ENCODE measurements at places on chromosomes 11 and 22.

- DNase-seq, result no peak
Measured at GRCh38 chr11:108534274-108534882, 36.2 kb upstream of the POGLUT3 start.

- peak; percentile 52 for DNase-seq
Measured at GRCh38 chr11:107857550-107858216, 904 bp downstream of the SLC35F2 start.

DNA sequence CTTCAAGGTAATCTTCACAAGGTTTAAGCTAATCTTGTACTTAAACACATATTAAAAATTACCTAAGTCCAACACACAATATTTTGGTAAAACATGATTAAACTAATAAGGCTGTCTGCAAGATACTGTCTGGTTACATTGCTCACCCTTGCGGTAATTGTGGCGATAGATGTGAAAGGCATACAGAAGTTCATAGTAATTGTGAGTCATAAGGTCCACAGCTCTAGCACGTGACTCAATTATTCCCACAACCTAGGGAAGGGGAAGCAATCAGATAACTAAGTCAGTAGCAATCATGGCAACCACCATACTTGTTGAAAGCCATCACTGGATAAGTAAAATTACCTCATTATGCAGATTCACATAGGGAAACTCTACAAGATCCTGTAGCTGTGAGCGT is 30.5 kb upstream of the FNBP4 start:
- DNase-seq, result peak; percentile 89

GRCh38 chr11:73760135-73760678 is 667 bp downstream of the RAB6A start:
- DNase-seq, result peak; percentile 33

GRCh38 chr11:36193721-36194120 is 95.5 kb downstream of the COMMD9 start:
- DNase-seq, result no peak

GRCh38 chr11:86442827-86443226 is 68.1 kb downstream of the CCDC81 start:
- DNase-seq, result no peak

DNA sequence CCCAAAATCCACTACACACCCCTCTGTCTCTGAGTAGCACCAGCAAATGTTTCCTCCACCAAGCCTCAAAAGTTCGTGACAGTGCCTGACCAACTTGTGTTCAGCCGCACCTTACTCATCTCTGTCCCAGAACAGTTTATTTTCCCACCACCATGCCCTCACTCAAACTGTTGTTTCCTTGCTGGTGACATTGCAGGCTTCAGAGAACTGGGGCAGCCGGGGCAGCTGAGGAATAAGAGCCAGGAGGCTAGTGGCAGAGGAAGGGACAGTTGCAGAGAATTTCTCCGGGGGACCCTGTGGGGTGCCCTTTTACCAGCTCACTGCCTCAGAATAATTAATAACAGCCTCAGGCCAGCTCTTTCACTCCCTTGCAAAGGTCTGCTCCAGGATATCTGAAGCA is 709 bp upstream of the KCNE3 start:
- DNase-seq, result no peak

DNA sequence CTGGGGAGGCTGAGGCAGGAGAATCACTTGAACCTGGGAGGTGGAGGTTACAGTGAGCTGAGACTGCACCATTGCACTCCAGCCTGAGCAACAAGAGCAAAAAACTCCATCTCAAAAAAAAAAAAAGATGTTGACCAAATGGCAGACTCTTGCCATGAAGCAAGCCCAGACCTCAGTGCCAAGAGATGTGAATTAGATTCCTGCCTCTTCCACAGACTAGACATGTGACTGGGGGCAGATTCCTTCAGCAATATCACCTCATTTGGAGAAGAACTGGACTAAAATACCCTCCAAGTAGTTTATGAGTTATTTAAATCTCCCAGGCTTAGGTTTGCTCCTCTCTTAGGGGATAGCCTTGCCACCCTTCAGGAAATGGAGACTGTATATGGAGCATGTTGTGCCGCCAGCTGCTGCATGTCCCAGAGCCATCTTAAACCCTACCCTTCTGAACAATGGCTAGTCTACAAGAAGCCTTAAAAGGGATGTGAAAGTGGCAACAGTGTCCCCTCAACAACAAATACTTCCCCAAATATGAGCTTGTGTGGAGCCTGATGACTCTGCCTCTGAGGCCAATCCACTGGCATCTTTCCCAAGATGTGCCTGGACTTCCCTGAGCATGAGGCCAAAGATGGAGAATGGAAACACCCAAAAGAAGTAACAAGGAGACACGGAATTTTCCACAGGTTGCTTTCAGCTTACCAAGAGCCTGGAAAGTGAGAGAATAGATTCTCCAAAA is 763 bp upstream of the MS4A7 start:
- DNase-seq, result no peak
